Motor neuron (in vitro differentiated cells): ENCODE measurements at places on chromosomes 6 and 20. TPM values are rescaled to one million over a fixed set of nuclear protein-coding genes. Genes with fewer than 3 reads are reported as not detected.

The BYSL gene
- total RNA-seq = 21.6 and 23.0 TPM in 2 replicates

The ZNF217 gene
- total RNA-seq = 24.0 and 28.8 TPM in 2 replicates

- ATAC-seq = peak; percentile 92
Measured at GRCh38 chr6:89432875-89433251, at the start of gene ANKRD6. ANKRD6 (plus strand) TSS chr6:89433152; CDS start chr6:89566977, 133,825 bp downstream.

The FKBP5 gene
- 13.3 and 13.7 TPM in 2 replicates for total RNA-seq

DNA sequence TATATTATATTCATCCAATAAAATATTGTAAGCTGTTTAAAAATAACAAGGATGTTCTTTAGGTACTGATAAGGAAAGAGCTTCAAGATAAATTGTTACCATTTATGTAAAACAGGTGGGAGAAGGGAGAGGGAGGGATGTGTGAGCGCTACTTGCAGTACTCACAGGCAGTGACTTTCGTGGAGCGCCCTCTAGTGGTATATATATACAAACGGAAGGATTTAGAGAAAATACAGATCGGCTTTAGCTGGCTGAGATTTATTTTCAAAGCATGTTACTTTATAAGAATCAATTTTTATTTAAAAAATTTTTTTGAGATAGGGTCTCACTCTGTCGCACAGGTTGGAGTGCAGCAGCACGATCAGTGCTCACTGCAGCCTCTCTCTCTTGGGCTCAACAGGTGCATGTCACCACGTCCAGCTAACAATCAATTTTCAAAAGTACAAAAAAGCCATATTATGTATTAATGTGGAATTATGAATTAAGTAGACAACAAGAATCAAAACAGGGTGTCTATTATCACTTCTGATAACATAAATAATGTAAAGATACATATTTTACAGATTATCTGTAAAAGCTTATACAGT, 3.3 kb upstream of the MOG start:
- ATAC-seq = no peak

GRCh38 chr6:89339565-89339964, 13.0 kb downstream of the UBE2J1 start:
- ATAC-seq = no peak

DNA sequence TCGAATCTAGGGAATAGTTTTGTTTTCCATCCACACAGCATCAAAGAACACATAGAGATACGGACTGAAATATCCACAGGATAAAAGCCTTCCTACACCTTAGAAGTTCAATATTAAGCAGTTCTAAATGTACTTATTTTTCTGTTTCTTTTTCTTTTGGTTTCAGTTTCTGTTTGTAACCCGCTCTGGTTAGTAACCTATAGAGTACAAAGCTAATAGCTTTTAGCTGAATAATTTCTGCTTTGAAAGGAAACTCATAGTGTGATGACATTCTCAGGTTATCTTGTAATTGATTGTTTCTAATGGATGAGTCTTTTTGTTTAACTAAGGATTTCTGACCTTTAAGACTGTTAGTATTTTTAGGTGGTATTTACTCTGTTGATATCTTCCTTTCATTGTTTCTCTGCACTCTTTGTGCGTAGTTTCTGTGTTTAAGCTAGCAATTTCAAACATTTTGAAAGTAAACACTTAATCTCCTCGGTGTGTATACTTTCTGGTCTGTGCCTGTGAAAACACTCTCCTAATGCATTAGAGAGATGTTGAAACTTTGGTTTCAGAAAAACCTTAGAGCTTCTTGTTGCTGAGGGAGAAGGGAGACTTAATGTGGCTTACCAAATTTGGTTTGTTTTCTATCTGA, 385.5 kb downstream of the HDGFL1 start:
- ATAC-seq = no peak

The SCP2D1 gene
- not detected in 2 replicates for total RNA-seq

The IFT52 gene
- 50.4 and 61.1 TPM in 2 replicates for total RNA-seq

GRCh38 chr6:55567558-55567957, 11.4 kb downstream of the HMGCLL1 start:
- ATAC-seq = no peak

DNA sequence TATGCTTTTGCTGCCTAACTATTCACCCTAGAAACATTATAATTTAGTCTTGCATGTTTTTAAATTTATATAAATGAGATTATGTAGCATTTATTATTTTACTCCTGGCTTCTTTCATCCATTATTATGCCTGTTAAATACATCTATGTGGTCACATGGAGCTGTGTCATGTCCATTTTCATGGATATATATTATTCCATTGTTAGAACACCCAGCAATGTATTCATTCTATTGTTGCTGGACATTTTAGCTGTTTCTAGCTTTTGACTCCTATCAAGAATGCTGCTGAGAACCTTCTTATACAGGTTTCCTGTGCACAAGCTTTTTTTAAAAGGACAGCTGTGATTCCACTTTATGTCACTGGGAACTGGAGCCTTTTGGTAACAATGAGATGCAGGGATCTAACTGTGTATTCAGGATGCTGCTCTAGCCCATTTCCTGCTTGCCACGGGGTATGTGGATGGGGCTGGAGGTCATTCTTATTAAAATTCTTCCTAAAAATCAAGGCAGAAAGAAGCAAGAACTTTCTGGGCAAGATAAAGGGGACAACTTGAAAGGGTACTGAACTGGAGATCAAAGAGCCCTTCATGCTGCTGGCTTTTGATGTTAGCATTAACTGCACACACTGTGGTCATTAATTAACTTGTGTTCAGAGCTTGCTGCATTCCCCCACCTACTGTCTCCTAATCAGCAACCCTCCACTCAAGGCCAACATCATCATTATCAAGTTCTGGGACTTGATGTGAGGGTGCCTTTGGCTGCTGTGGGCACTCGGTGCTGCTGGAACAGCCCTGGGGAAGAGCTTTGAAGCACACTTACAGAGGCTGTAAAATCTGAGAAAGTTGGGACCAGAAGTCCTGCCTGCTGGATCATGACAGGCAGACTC, 96.6 kb upstream of the AKIRIN2 start:
- ATAC-seq = no peak

The EYS gene
- 3.7 TPM in 2 replicates for total RNA-seq

The TFAP2A gene
- 0.32 and 0.38 TPM in 2 replicates for total RNA-seq

The STMND1 gene
- 0.57 and 0.59 TPM in 2 replicates for total RNA-seq

DNA sequence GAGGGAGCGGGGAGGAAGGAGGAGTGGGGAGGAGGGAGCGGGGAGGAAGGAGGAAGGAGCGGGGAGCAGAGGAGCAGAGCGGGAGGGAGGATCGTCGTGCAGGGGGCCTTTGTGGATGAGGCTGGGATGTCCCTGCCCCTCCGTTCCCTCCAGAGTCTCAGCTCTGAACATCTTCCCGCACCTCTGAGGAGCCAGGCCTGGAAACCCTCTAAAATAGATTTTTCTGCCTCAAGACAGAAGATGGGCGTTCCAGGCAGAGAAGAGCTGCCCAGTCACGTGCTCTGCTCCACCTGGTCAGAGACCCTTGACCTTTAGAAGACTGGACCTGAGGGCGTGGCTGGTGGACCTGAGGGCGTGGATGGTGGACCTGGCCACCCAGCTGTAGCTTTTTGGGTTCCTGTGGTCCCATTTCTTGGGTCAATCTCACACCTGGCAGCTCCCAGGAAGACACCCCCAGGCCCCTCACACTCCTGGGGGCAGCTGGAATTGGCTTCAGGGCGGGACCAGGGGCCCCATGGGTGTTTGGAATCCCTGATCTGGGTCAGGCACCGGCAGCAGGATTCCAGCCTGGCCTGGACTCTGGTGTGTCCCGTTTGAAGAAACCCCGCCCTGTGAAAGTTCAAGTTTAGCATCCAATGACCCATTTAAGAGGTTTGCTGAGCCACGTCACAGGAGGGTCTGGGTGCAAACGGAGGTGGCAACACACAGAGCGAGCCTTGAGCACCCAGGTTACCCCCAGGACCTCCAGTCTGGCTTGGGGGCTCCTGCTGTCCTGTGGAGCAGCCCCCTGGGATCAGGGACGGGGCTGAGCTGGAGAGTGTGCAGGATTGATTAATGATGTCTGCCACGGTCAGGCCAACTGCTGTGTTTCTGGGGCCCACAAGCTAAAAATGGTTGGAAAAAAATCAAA, 96.9 kb upstream of the BHLHE23 start:
- ATAC-seq = no peak

- no peak for ATAC-seq
Measured at GRCh38 chr6:41715795-41716515, 19.5 kb downstream of the TFEB start.

The POM121L2 gene
- 0.06 TPM in 1 of 2 replicates, not detected in the other for total RNA-seq

DNA sequence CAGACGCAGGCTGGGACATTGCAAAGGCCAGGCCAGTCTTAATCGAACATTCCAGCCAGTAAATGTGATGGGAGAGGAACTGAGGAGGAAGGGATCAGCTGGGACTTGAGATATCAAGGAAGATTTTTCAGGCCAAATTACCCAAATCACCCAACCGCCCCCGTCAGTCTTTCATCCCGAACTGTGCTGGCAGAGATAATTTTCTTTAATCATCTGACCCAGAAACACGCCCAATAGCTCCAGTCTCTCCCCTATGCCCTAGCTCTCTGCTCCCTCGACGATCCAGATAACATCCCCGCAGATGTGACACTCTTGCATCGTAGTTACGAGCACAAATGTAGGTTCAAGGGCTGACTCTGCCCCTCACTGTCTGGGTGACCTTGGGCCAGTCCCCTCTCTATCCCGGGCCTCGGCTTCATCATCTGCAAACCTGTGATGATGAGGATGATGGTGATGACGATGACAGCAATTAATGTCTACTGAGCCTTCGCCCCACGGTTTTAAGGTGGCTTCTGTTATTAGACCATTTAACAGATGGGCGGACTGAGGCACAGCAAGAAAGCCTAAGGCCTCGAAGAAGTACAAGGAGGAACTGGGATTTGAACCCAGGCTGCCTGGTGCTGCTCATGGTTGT, 118.6 kb downstream of the PREX1 start:
- ATAC-seq = no peak

The C20orf202 gene
- not detected in 2 replicates for total RNA-seq

The FLRT3 gene
- total RNA-seq = 11.0 and 11.2 TPM in 2 replicates

GRCh38 chr6:38182426-38182825, 362.9 kb downstream of the ZFAND3 start:
- ATAC-seq = no peak

DNA sequence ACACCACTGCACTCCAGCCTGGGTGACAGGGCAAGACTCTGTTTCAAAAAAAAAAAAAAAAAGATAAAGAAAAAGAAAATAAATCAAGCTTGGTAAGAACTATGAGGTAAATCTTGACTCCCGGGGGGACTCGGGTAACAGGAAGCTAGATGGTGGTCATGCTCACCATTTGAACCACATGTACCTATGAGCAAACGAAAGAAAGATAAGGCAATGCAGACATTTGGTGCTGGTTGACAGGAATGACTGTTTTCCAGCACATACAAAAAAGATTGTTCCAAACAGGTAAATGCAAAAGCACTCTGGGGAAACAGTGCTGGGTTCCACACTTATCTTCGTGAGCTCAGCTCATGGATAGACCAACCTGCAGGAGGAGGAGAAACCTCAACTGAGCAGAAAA, 22.8 kb upstream of the PTPN1 start:
- ATAC-seq = no peak

GRCh38 chr6:69729870-69730449, 66.8 kb downstream of the LMBRD1 start:
- no peak for ATAC-seq
